Right hindlimb (tissue), 1 donor: ENCODE measurements at places on chromosomes 2 and 18.

DNA sequence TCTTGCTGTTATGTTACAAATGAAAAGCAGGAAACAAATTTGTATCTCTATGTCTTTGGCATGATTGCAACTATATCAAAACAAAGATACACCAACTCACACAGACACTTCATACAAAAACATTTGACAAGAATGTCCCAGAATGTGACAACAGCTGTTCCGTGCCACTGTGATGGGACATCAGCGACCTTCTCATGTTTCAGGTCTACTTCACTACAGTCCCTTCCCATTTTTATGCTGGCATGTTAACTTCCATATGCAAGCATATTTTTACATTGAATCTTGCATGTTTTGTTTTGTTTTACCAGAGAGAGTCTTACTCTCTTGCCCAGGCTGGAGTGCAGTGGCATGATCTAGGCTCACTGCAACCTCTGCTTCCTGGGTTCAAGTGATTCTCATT lies 71.2 kb downstream of the STK25 start:
- no peak for DNase-seq

DNA sequence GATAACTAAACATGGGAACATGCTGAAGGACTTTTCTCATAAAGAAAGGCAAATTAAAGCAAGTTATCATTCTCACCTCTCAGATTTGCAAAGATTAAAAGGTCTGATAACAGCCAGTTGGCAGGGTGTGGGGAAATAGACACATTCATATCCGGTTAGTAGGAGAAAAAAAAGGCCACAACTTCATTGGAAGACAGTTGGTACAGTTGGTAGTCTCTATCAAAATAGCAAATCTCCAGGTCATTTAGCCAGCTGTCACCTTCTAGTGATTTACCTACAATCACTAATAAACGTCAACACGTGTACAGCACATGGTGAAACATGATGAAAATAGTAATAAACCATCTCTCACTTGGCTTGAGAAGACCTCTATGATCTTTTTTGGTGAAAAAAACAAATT lies 16.6 kb downstream of the INPP5D start:
- DNase-seq = no peak

DNA sequence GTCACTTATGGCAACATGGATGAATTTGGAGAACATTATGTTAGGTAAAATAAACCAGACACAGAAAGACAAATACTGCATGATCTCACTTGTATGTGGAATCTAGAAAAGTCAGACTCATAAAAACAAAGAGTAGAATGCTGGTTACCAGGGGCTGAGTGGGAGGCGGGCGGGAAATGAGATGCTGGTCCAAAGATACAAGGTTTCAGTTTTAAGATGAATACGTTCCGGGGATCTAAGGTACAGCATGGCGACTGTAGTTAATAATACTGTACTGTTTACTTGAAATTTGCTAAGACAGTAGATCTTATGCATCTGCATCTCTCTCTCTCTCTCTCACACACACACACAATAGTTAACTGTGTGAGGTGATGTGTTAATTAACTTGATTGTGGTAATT lies 14.2 kb downstream of the FAM110C start:
- DNase-seq = no peak

DNA sequence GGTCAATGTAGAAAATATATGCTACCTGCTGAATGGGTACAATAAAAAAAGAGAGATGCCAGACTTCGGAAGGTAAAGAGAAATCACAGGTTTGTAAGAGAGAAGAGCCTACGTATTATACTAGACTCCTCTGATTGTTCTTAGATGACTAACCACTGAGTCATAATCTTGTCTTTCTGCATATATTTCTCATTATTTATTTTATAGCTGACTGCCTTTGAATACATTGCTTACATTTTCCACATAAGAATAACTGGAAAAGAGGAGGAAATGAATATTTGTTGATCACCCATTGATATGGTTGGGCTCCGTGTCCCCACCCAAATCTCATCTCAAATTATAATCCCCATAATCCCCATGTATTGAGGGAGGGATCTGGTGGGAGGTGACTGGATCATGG lies 90.3 kb upstream of the RAB27B start:
- no peak for DNase-seq

DNA sequence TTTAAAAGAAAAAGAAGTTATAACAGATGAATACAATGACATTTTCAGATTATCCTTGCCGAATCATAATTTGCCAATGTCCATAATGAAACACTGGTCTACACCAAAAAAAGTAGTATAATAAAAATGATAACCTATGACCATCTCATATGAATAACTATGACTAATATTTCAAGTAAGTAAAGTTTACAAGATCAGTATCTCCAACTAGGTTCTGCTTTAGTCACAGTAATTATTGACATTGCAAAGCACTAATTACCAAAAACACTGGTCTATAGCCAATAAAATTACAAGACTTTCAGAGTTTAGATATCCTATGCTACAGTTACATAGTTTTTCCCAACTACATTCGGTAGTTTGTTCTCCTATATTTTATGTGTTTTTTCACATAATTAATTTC lies 136.7 kb downstream of the MEMO1 start:
- no peak for DNase-seq

- DNase-seq = no peak
Measured at GRCh38 chr2:138239902-138240491, 261.6 kb upstream of the SPOPL start.

GRCh38 chr2:158718851-158719250 lies 76.3 kb upstream of the DAPL1 start:
- no peak for DNase-seq

DNA sequence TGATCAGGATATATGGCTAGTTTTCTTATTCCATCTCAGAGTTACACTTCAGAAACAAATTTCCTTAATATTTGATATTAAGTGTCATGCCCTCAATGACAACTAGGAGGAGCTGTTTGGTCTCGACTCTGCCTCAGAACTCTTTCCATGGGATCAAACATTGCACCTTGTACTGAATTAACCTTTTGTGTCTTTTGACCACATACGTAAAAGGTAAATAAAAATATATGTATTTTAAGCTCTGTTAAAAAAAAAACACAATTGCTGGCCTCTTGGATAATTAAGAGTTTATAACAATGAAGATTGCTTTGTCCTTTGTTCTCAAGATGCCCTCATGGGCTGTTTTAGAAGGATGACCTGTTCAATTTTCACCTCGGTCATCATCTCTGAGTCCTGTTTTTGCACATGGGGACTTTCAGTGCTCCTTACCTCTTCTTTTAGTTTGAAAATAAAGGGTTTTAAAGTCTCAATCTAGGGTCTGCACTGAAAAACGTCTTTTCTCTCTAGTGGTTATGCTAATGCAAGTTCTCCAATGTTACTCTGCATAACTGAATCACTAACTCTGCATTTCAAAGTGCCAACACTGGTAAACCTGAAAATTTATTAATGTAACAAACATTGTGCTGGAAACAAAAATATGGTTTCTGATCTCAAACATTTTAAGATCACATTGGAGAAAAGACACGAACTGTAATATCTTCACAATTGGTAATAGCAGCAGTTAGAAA lies 18.8 kb upstream of the FN1 start:
- DNase-seq = no peak

DNA sequence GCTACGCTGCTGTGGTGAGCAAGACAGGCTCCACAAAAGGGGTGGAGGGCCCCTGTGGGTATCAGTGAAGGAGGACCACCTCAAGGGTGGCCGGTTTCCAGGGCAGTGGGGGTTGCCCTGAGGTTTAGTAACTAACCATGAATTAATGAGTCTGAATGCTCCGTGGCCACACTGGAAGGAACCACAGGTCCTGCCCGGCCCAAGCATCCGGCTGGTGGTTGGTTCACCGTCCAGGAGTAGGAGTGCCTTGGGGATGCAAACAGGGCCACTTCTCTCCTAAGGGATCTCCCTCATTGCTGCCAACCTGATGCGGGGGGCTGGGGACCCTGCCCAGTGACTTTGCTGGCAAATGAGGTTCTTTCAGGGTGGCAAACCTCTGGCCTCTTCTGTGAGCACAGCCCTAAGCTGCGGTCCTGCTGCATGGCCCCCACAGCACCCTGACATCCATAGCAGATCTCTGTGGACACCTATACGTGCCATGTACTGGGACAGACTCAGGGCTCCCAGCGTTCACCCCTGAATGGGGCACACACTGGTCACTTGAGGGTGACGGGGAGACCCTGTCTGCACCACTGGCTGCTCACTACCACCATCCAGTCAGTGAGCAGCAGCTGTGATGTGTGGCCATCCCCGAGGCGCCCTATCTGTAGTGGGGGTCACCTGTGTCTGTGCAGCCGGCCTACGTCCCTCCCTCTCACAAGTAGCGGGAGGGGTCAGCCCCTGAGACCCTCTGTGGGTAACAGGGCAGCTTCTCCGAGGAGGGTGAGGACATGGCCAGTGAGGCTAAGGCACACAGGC lies 41.6 kb downstream of the HS6ST1 start:
- peak; percentile 39 for DNase-seq

DNA sequence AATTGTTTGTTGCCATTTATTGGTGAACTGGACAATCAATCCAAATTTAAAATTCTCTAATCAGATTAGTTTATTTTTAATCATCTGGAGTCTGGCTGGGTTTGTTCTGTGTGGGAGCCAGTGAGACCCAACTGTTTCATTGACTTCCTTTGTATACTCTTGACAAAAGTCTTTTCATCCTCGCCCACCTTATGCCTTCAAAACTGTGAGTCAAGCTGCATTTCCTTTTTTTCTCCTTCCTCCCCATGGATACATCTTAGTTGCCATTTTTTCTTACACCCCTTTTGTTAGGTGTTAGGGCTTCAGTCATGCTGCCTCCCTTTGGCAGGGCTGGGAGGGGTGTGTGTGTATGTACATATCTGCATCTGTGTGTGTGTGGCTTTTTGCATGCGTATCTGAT lies 117.6 kb downstream of the PRKCE start:
- no peak for DNase-seq

DNA sequence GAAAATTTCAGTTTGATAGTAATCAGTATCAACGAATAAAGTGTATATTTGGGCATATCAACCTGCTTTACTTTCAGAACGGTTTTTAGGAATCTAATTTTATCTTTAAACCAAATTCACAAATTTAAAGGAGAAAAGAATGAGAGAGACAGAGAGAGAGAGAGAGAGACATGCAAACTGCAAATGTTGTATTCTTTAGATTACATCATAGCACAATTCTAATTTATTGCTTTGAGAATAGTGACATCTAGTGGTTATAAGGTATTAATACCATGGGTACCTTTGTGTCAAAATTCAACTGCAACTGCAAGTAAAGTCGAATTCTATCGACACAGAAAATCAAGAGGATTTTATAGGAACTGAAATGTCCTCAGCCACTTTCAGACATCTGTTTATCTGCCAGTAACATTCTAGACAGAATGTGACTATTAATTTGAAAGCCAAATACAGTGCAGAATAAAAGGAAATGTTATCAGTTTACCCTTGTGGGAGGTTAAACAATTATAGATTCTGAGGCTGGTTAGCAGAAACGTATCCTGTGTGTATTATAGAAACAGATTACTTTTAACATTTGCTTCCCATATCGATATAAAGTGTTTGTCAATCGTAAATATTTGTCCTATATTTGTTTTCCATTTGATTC lies 529.8 kb upstream of the VRK2 start:
- no peak for DNase-seq

DNA sequence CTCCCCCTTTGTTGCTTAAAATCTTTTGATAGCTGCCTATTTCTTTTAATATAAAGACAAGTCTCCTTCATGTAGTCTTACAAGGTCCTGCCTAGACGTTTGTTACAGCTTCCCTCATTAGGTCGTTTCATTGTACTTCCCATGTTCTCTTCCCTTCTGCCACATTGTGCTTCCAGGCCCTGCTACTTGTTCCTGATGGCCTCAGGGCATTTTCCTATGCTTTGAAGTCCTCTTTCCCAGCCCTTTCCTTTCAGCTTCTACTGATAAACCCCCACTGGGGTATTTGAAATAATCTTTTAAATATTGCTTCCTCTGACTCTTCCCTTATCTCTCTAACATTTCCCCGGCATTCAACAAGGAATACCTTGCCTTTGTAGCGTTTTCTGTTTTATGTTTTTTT lies 67.4 kb downstream of the UBE2E3 start:
- no peak for DNase-seq

DNA sequence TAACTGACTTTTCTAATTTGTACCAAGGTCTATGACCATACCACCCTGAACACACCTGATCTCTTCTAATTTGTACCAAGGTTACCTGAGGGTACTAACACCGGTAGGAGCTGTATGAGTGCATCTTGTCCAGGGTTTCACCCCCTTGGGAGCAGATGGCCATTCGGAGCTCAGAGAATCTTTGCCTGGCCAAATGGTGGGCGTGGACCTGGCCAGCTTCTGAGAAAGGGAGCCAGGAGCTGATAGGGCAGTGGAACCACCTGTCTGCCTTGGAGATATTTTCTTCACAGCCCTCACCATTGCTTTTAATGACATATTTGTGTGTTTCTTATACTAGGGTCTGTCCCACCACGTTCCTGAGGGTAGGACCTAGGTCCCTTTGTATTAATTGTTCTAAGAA lies 188.9 kb downstream of the LDLRAD4 start:
- no peak for DNase-seq

- no peak for DNase-seq
Measured at GRCh38 chr2:176240301-176240700, 28.9 kb upstream of the MTX2 start.

GRCh38 chr2:182854375-182855105 lies 11.9 kb downstream of the FRZB start:
- no peak for DNase-seq

DNA sequence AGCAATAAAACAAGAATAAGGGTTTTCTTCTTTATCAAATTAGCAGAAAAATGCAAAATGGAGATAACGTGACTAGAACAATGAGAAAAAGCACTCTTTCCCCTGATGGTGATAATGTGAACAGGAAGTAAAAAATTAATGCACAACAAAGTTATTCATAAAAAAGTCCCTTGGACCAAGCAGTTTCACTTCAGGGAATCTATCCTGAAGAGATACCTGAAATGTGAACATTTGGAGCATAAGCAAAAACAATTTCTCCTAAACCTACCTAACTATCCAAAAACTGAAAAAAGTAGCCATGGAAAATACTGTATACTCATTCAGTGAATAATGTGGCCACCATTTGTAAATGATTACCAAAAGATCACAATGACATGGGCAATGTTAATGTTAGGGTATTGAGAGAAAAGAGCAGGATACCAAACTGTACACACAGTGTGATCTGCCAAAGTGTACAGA lies 48.7 kb downstream of the TRIP12 start:
- no peak for DNase-seq

- DNase-seq = no peak
Measured at GRCh38 chr2:197514754-197515153, 1.1 kb upstream of the MOB4 start.

DNA sequence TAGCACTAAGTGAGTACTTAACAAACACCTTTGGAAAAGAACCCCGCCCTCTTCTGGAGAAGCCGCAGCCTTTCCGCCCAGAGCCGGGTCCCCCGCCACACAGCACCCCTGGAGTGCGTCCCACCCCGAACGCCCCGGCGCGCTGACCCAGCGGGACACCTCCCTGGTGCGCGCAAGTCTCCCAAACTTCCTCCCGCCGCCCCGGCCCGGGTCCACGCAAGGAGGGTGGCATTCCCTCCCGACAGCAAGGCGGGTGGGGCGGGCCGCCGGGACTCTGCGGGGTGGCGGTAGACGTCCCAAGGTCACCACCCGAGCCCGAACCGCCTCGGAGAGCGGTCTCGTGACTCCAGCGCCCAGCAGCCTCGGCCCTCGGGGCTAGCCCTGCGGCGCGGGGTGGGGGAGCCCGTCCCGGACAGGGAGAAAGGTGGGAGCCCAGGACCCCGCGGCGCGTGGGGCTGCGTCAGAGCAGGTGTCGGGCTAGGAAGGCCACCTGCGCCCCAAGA lies 598 bp downstream of the CCDC93 start:
- DNase-seq = peak; percentile 41
